Effector CD8-positive, alpha-beta T cell (primary cell): ENCODE measurements at places on chromosomes 1 and 21.

- no peak for DNase-seq
Measured at GRCh38 chr1:220407191-220407590, 120.7 kb upstream of the MARK1 start.

- DNase-seq: no peak
Measured at GRCh38 chr1:152886758-152887409, 8.8 kb downstream of the SMCP start.

DNA sequence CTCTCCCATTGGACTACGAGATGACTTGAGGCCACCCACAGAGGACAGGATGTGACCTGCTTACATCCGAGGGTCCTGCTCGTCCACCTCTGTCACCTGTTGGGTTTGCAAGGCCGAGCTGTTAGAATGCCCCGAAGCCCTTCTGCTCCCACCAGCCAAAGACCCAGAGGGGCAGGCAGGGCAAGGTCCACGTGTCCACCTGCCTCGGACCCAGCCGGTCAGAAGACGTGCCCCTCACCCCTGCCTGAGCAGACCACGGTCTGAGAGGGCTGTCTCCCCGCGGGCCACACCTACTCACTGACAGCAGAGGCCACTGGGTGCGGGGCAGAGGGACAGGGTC lies 30.3 kb upstream of the TRAPPC10 start:
- no peak for DNase-seq

DNA sequence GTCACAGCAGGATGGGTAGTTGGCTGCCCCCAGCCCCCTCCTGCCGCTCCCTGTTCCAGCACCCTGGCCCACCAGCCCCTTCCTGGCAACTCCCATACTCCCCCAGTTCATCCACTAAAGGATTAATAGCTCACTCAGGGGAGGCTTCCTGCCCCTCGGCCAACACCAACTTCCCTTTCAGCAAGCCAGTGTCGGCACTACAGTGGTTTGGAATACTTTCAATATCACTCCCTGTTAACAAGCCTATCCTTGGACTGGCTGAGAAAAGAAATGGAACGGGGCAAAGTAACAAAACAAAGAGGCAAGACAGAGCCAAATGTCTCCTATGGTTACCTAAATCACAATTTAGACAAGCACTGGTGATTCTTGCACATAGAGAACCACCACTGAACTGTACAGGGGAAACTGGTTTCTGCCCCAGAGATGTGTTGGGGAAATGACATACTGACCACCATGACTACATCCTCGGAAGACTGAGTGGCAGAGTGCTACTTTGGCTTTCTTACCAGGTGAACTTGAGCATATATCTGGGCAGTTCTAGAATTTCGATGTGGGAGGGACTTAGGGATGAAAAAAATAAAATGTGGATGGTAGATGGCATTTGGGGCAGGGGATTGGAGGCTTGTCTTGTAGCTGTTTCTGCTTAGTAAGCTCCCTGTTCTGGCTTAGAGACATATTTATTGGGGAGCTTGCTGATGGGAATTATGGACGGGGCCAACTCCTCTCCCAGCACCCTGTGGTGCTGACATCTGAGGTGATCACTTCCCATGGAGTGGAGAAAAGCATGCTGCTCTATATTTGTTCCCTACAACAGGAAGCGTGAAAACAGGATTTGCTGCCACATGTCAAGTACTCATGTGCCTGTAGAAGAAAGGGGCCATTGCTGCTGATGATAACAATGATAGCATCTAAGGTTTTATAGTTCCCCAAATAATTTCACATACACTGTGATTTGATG lies 7.1 kb upstream of the CAPN2 start:
- DNase-seq: no peak

DNA sequence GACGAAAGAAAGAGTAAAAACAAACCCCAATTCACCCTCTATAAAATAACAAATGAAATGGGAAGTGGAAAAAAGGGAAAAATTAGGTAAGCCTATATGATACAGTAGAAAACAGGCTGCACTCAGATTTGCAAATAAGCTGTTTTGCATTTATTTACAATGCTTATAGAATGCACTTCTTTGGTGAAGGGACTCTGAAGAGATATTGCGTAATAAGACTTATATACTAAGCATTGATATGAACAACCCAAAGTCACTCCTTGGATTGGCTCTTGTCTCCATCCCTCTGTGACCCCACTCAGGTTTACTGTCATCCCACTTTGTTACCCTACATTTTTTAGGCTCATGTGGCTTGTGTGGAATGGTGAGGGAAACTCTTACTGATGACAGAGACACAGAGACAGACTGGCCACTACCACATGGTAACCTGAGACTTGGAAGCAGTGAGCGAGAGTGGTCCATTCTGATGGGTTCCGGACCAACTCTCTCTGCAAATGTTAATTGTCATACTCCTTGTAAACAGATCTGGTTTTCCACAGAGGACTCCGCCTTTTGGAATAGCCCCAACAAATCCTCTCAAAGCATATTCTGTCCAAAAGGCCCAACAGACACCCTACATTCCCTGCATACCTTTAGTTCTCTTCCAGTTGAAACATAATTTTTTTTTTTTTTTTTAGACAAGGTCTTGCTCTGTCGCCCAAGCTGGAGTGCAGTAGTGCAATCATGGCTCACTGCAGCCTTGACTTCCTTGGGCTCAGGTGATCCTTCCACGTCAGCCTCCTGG lies 11.0 kb downstream of the GSTM5 start:
- DNase-seq: no peak

- DNase-seq: no peak
Measured at GRCh38 chr1:1082239-1082775, 8.2 kb upstream of the RNF223 start.

DNA sequence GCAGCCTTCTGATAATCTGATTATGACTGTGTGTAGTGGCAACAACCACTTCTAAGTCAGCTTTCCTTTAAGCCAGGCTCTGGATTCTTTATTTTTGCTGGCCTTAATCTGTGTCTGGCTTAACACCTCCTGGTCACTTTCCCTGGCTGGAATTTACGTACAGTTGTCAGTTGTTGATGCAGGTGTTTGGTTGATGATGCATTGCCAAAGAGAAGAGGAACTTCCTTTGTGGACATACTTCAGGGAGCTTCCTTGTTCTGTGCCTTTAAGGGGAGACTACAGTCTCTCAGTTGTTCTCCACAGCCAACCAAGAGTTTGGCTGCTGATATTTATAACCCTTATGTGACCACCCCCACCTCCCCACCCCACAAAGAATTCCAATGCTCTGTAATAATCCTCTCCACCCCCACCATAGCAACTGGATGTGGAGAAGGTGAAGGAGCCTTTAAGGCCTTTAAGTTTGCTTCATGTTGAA lies 96.0 kb upstream of the BMP8A start:
- DNase-seq: no peak

- DNase-seq: no peak
Measured at GRCh38 chr1:231808990-231809389, 182.4 kb downstream of the DISC1 start.

- no peak for DNase-seq
Measured at GRCh38 chr1:12677565-12677964, 33.7 kb downstream of the AADACL4 start.

GRCh38 chr1:39322431-39322830 lies 117.9 kb downstream of the MACF1 start:
- no peak for DNase-seq

DNA sequence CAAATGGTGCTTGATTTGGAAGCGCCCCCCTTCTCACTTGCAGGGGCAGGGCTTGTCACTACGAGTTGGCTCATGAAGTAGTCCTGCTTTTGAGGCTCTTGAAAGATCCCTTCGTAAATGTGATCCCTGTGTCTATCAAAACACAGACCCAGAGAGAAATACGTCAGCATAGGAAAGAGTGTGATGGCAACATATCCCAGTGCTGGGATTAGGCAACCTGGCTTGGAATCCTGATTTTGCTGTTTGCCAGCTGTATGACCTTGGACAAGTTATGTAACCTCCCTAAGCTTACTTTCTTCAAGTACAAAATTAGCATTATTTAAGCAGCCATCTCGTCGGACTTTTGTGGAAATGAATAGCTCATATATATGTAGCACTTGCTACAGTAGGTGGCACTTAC lies 228.4 kb downstream of the ATG4C start:
- DNase-seq: no peak

DNA sequence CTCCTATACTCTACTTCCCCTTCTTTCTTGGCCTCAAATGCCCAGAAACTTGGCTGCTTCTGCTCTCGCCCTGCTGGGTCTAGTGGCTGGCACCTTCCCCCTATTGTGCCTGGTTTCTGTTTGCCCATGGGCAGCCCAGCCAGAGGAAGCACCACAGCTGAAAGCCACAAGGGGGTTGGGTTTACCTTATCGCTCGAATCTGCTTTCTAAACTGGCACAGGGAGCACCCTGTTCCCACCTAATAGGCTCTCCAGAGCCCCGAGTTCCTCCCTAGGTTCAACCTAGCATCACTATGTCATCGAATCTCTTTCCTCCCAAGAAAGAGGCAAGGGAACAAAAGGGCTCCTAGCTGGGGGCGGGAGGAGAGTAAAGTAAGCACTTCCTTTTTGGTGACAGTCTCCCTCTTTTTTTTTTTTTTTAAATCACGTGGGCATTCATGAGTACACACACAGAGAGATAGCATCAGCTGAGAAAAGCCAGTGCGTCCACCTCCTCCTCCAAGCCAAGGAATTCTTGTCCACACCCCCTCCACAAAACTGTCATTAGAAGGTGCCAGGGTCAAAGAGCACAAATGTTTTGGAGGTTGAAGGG lies 72.8 kb downstream of the PLEKHA6 start:
- DNase-seq: peak; percentile 3

- no peak for DNase-seq
Measured at GRCh38 chr1:160839746-160840145, 22.9 kb downstream of the CD244 start.

DNA sequence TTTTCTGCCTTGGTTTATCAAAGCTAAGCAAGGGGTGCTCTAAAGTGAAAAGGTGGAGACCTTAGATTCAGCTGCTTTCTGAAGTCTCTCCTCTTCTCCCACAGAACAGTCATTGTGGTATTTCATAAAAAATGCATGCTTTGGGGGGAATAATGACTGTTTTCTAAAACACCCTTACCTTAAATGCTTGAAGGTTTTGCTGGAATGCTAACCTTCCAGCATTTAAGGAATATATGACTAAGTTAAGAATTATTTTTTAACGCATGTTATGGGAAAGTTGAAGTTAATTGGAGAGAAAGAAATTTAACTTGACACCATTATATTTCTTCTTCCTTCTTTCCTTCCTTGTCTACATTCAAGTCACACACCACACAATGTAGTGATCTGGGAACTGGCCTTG lies 162.5 kb downstream of the ROR1 start:
- no peak for DNase-seq

- no peak for DNase-seq
Measured at GRCh38 chr1:116806245-116806644, 52.0 kb downstream of the CD2 start.

DNA sequence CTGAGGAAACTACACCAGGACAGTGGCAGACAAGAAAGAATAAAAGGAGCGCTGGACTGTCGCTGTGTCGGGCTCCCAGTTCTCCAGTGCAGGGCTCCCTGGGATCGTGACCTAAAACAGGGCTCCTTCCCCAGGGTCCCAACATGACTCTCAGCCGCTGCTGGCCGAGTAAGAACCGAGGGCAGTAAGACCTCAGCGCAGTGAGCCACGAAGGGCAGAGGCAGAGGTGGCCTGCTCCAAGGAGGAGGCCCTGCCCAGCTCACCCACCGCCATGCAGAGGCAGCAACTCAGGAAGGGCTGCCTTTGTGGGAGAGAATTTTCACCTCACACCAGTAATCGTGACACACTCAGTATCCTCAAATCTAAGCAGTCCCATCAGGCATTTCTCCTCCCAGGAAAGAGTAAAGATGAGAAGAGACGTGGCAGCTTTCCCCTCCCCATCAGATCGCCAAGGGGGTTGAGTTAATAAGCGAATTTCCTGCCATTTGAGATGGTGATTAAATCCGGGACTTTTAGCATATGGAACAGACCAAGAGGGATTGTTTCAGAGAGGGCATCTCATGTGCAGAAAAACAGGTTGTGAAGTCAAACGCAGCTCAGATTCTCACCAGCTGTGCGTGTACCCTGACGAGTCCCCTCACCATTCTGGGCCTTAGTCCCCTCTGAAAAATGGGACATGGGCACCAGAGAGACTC lies 19.8 kb upstream of the ARTN start:
- DNase-seq: no peak

- peak; percentile 63 for DNase-seq
Measured at GRCh38 chr1:228059634-228060457, 22.7 kb upstream of the ARF1 start.

GRCh38 chr21:45522986-45523385 lies 19.3 kb downstream of the SLC19A1 start:
- DNase-seq: no peak

DNA sequence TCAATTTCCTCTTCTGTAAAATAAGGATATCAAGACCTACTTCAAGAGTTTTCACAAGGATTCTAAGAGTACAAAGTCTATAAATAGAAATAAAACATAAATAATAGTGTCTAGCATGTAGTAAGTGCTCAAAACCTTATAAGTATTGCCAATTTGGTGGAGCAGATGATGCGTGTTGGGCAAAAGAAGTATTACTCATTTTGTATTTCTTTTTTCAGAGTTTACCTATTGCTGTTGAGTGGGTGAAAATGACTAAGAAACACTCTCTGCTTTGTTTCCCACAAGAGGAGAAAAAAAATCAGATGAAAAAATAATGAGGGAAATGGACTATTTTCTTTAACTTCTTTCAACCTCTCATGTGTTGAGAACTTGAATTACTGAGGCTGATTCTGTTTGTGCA lies 103.3 kb upstream of the KCNK2 start:
- DNase-seq: no peak

DNA sequence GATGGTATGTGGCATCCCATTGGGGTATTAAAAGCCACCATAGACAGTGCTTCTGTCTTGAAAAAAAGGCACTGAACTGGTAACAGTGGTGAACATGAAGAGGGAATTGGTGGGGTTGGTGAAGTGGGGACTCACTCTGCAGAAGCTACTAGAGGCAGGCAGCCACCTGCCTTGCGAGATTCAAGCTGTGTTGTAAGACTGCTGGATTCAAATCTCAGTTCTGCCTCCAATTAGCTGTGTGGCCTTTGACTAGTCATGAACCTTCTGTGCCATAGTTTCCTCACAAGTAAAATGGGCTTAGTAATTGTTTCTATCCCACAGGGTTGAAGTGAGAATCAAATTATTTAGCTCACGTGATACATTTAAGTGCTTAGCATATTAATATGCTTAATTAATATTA lies 16.6 kb upstream of the ELOA start:
- no peak for DNase-seq
